DMS 273 treated with DMSO at 0.1 percent for 48 hours (cell line): ENCODE measurements at places on chromosomes 16 and 17.

- DNase-seq: no peak
These were observed 39.0 kb downstream of the HLF start for GRCh38 chr17:55303701-55304145.

DNA sequence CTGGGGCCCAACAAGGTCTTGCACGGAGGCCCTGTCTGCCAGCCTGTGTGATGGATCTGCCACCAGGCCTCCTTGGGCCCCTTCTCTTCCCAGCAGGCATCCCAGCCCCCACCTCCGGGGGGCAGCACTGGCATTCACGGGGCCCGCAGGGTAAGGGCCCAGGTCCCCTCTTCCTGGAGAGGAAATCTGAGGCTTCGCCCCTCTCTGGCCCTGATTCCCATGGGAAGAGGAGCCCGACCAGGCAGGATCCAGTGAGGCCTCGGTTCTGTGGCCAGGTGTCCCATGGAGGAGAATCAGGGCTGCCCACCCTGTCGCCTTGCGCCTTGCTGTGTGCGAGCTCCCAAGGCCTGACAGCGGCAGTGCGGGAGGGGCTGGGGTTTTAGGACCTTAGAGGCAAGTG lies 48.4 kb downstream of the PDPK1 start:
- DNase-seq: no peak

DNA sequence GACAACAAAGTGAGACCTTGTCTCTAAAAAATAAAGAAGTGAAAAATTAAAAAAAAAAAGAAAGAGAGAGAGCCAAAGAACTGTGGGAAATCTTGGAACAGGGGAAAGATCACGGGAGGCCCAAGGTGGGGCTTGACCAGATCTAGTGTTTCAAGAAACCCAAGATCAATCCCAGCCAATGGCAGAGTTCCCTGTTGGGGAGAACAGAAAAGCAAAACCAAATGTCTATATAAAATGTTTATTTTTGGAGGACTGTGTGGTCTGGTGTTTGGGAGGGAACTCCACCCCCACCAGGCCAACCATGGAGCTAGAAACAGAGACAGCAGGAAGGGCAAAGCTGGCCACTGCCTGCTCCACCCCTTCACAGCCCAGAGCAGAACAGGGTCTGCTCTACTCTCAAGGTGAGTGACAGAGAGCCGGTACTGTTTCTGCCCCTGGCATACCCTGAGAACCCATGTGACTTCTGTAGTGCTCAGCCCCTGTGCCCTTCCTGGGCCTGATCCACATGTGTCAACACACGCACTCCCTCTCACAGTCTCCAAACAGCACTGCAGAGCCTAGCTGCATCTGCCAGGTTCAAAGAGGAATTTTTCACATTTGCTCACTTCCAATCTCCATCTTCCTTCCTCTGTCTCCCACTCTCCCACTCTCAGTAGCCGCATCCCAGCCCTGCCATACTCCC lies 3.7 kb downstream of the TMEM101 start:
- DNase-seq: no peak

GRCh38 chr17:45935710-45936509 lies 41.6 kb downstream of the MAPT start:
- DNase-seq: no peak

GRCh38 chr17:69331756-69332155 lies 4.8 kb upstream of the ABCA5 start:
- DNase-seq: peak; percentile 47

GRCh38 chr17:12085076-12085949 lies 64.6 kb downstream of the MAP2K4 start:
- DNase-seq: no peak

DNA sequence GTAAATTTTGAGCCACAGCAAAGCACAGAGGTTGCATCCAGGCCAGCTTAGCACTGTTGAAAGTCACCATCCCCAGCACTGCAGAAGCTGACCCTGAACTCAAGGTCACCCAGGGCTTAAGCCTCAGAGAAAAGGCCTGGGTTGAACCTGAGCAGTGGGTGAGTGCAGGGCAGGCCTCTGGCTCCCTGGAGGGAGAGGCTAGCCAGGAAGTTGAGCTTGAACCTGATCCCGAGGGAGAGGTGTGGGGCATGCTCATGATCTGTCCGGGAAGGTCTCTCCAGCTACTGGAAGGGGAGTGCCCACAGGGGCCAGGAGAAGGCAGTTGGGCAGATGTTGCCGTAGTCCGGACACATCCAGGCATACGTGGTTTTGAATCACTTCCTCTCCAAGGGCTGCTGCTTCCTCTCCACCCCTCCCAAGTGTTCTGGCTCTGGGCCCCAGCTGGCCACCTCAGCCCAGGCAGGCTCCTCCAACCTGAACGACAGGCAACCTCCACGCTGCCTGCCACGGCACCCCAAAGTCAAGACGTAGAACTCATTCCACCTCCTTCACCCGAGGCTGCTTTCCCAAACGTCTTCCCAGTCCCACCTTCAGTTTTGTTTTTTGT lies 18.4 kb downstream of the CARHSP1 start:
- DNase-seq: no peak
